Stimulated activated CD4-positive, alpha-beta T cell treated with anti-CD3 and anti-CD28 coated beads, Interleukin-1b, Interleukin-23, amount 100 ng/mL, for 24 hours (primary cell): ENCODE measurements at places on chromosomes 1 and 21.

DNA sequence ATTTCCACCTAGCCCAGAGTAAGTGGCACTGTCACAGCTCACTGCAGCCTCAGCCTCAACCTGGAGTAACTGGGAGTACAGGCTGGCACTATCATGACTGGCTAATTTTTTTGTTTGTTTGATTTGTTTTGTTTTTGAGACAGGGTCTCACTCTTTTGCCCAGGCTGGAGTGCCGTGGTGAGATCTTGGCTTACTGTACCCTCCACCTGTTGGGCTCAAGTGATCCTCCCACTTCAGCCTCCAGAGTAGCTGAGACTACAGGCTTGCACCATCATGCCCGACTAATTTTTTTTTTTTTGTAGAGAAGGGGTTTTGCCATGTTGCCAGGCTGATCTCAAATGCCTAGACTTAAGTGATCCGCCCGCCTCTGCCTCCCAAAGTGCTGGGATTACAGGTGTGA lies 2.5 kb downstream of the UCK2 start:
- DNase-seq: no peak

- DNase-seq: no peak
Observed at GRCh38 chr1:226233293-226233692, 9.8 kb downstream of the MIXL1 start.

DNA sequence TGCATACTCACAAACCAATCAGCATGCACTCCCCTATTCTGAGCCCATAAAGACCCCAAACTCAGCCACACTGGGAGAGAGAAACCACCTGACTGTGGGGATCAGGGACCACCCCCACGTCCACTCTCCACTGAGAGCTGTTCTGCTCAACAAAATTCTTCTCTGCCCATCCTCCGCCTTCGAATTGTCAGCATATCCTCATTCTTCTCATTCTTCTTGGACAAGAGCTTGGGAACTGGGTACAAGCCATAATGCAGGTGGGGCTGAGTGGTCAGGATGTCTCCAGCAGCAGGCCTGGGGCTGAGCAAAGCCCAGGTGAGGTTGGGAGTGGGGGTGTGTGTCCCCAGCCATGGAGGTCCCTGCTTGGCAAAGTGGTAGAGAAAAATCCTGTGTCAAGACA lies 34.6 kb upstream of the IFNGR2 start:
- DNase-seq: no peak

DNA sequence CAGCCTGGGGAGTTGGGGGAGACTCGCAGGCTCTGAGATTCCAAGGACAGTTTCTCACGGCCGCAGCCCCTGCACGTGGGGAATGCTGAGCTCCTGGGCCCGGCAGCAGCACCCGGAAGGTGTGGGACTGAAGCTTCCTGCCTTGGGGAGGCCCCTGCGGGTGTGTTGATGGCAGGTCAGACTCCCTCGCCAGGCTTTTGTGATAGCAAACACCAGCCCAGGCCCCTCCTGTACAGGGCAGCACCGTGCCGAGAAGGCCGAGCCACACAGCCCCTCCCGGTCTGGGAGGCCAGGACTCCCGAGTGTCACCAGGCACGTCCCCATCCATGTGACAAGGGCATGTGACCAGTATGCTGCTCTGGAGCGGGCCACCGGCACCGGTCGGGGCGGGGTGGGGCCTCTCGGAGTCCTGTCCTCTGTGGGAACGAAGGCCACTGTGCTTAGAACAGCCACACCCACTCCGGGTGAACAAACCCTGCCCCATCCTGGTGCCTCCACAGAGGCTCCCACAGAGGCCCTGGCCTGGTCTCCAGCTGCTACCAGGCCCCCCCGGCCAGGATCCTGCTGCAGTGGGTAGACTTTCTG lies 31.1 kb upstream of the ARHGEF16 start:
- no peak for DNase-seq

DNA sequence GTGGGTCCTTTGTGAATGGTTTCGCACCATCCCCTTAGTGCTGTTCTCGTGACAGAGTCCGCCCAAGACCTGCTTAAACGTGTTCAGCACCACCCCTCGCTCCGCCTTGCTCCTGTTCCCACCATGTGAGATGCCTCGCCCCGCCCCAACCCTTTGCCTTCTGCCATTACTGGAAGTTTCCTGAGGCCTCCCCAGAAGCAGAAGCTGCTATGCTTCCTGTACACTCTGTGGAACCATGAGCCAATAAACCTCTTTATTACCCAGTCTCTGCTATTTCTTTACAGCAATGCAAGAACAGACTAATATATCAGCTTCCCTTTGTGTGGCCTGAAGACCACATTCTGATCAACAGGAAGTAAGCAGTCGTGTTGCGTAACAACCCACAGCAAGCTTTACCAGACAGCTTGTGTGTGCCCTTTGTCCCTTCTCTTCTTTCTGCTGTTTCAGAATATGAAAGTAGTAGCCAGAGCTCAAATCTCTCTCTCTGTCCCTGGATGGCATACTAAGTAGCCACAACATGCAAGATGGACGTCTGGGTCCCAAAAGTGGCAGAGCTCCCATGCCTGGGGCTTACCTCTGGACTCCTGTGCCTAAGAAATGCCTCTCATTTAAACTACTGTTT lies 14.1 kb downstream of the HENMT1 start:
- DNase-seq: no peak

DNA sequence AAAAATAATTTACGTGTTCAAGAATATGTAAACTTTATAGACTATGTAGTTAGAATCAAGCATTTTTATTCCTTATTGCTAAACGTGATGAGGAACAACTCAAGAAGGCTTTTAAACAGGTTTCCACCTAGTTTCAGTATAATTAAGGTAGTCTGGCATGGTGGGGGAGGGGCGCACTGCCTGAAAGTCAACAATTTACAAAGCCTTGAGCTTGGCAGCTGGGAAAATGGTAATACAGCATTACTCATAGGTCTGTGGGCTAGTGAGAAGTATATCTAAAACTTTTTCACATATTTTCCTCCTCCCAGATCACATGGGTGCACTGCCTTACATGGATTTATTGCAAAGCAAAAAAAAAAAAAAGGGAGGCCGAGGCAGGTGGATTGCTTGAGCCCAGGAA lies 75.2 kb downstream of the EVI5 start:
- no peak for DNase-seq

- no peak for DNase-seq
Observed at GRCh38 chr1:54507033-54507870, 40.8 kb upstream of the ACOT11 start.

- DNase-seq: peak; percentile 72
Observed at GRCh38 chr1:150976879-150977694, 2.5 kb upstream of the CERS2 start.

GRCh38 chr1:225653463-225654276 lies 747 bp upstream of the ENAH start:
- DNase-seq: no peak

GRCh38 chr1:30034627-30035521 lies 688.5 kb downstream of the MATN1 start:
- no peak for DNase-seq

DNA sequence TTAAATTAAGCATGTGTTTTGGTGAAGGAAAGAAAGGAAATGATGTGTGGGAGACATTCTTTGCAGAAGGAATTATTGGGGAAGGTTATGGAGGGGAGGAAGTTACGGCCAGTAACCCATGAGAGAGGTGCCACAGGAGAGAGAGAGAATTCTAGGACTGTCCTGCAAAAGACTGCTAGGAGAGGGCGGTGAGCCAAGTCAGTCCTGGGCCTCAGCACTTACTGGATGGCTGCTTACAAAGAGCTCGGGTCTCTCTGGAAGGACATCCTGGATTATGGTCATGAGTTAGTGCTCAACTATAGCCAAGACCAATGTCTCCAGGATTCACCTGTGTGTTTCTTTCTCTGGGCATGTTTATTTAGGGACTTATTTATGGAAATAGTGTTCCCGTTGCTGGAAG lies 74.4 kb upstream of the HSD17B7 start:
- no peak for DNase-seq

DNA sequence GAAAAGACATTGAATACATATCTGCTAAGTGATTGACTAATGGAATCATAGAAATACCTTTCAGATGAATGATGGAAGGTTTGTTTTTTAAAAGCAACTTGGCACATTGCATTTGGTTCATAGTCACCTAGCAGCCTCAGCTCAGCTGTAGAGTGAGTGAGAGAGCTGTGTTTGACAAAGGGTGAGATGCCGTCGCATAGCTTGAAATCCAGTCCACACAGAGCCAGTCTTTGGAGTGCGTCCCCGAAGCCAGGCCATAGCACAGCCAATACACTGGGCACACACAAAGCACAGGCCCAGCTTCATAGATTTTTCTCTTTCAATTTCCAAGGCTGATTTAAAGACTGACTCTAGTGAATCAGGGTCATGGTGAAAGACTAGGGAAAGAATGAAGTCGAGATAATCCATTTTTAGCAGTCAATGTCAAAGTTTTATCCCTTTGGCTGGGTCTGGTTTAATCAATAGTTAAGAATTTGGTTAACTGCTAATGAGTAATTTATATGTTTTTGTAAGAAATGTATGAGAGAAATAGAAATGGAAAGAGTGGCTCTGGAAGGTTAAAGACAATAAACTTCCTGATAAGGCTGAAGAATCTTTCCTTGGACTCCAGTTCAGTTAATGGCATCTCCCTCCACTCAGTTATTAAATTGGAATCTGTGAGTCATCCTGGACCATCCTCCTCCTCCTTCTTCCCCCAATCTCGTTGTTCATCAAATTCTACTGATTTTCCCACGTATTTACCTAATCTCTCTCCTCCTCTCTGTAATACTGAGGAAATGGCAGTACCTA lies 101.2 kb upstream of the IRF2BP2 start:
- DNase-seq: no peak

- no peak for DNase-seq
Observed at GRCh38 chr1:204084247-204084772, 11.4 kb downstream of the SOX13 start.

GRCh38 chr1:156347331-156347730 lies 9.0 kb downstream of the TSACC start:
- no peak for DNase-seq

DNA sequence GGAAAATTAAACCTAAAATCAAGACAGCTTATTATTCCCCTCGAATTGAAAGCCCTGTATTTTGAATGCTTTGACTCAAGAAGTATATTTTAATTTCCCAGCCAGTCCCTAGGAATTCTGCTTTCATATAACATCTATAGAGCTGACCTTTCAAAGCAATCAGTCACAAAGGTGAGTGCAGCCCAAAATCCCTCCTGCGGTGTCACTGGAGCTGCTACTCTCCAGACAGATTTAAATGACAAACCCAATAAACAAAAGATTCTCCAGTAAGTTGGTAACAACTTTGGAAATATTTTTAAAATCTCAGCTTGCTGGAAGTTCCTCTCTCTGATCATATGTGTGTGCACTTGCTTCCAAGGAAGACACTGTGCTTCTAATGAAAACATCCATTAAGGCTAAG lies 14.7 kb downstream of the PLPP3 start:
- DNase-seq: no peak

DNA sequence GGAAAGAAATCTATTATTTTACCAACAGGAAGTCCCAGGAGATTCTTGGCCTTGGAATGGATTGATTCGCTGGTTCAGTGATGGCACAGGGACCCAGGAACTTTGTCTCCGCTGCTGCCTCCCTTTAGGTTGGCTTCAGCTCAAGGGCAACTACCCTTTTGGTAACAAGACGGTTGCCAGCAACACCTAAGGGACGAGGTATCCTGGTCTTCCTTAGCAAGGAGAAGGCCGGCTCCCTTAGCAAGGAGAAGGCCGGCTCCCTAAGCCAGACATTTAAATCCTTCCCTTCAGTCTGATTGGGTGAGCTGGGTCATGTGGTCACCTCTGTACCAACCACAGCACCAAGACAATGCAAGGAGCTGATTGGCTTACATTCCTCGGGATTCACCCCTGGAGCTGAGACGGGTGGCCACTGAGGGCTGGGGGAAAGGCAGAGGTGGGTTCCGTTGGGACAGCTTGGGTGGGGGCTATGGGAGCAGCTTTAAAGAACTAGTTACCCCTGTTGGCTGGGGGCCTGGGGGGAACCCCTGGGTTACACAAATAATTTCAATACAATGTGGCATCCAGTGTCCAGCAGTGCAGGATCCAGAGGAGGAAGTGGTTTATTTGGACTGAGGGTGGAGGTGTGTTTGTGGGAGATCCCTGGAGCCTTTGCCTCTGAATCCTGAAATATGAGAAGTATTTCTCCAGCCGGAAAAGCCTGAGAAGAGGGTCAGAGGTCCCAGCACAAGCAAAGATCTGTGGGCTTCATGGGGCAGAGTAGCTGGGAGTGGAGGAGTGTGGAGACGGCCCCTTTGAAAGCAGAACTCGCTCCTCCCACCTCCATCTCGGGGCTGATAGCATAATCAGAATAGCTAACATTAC lies 20.7 kb upstream of the CLIC4 start:
- DNase-seq: no peak

DNA sequence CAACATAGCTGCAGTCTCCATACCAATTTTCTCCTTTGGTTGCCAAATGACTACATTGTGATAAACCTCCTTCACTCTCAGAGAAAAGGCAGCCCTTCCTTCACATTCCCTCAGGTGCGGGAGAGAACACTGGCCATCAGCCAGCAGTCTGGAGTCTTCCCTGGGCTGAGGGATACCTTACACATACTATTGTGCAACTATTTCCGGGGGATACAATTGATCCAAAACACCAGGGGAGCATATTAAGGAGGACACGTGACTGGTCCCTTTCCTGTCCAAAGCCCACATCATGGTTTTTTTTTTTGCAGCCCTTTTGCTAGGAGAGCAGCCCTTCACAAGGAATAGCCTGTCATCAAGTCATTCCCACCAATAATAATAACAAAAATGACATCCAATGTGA lies 172.1 kb upstream of the ZRANB2 start:
- DNase-seq: no peak

DNA sequence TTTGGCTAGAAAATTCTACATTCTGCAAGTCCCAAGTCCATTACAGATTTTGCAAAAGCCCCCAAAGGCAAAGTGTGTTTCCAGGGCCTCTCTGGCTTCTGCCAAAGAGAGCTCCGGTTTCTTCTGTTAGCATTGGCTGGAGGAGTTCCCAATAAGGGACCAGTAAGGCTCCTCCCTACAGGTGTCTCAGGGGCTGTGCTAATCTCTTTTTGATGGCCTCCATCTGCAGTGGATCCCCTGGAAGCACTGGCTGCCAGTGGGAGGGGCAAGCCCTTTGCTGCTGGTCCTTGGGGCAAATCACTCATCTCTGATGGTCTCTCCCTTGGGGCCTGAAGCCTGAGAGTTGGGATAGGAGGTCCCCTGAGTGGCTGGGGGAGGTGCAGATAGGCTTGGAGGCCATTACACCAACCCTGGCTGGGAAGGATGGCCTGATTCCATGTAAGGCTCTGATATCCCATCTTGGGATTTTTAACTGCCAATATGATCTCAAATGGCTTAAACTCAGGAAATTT lies 89.1 kb upstream of the USP24 start:
- DNase-seq: no peak

GRCh38 chr1:183219616-183220009 lies 33.5 kb downstream of the LAMC2 start:
- DNase-seq: no peak

- no peak for DNase-seq
Observed at GRCh38 chr1:42928859-42929258, 29.8 kb downstream of the SLC2A1 start.

GRCh38 chr1:113091988-113092594 lies 19.1 kb downstream of the LRIG2 start:
- no peak for DNase-seq

GRCh38 chr1:155009221-155009711 lies 6.7 kb downstream of the ZBTB7B start:
- no peak for DNase-seq

- no peak for DNase-seq
Observed at GRCh38 chr1:97603776-97604175, 317.1 kb downstream of the DPYD start.

- DNase-seq: no peak
Observed at GRCh38 chr21:37579356-37579755, 212.8 kb downstream of the DYRK1A start.

GRCh38 chr1:37265786-37266667 lies 208.4 kb upstream of the ZC3H12A start:
- no peak for DNase-seq

- DNase-seq: no peak
Observed at GRCh38 chr21:41928621-41929220, 25.1 kb downstream of the C2CD2 start.
